ENCODE measurements at places on chromosomes 3 and 15.

GRCh38 chr15:61053401-61053965 is 175.6 kb downstream of the RORA start:
- no peak for DNase-seq

- no peak for DNase-seq
These were observed 156.4 kb downstream of the TP63 start for GRCh38 chr3:189787632-189788031.

DNA sequence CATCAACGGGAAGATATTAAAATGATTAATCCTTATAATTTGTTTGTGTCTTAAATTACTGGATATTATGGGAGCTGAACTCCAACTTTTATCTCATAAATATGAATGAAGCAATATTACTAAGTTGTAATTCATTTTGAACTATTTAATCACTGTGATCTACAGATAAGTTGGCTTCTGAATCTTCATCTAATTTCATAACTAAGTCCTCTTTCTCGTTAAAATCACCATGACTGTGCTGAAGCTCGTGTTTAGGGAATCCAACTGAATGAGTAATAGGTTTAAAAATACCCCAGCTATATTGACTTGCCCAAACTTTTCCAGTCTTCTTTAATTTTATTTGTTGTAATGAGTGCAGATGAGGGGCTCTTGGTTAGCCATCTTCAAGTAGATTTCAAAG is 14.1 kb downstream of the MDFIC2 start:
- DNase-seq, result no peak

DNA sequence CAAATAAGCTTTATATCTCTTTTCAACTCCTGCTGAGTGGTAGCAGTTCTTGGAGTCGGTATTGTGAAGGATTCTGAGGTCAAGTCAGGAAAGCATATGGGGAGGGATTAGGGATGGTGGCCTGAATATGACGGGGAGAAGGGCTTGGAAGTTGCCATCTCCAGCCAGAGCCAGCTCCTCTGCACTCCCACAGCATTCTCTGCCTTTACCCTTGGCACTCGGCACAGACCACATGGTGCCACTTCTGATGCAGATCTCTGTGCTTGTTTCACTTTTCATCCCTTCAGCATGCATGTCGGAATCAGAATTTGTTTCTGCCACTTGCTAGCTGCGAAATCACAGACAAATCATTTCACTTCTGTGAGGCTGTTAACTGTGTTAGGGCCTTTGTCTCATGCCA is 52.5 kb downstream of the RAB11A start:
- no peak for DNase-seq

DNA sequence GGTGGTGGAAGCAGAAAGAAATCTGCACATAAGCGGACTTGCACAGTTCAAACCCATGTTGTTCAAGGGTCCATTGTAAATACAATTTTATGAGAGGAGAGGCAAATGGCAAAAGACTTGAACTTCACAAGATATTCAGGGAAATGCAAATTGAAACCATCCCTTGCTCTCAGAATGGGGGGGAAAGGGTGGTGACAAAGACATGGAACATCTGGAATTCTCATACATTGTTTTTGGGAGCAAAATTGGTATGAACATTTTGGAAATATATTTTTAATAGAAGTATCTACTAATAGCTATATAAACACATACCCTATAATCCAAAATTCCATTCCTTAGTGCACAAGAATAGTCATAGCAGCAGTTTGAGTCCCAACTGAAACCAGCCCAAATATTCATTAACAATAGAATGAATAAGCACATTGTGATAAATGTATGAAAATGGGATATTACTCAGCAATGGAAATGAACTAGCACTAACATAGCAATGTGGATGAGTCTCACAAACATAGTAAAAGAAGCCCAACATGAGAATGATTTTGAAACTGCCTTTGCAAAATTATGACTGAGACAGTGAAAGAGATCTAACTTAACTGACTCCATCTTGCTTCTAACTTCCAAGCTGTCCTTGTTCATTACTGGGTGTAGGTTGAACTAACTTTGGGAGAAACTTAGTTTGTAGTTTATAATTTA is 77.2 kb downstream of the CD200R1L start:
- DNase-seq, result no peak

GRCh38 chr3:126414961-126415660 is 20.4 kb downstream of the CFAP100 start:
- no peak for DNase-seq

DNA sequence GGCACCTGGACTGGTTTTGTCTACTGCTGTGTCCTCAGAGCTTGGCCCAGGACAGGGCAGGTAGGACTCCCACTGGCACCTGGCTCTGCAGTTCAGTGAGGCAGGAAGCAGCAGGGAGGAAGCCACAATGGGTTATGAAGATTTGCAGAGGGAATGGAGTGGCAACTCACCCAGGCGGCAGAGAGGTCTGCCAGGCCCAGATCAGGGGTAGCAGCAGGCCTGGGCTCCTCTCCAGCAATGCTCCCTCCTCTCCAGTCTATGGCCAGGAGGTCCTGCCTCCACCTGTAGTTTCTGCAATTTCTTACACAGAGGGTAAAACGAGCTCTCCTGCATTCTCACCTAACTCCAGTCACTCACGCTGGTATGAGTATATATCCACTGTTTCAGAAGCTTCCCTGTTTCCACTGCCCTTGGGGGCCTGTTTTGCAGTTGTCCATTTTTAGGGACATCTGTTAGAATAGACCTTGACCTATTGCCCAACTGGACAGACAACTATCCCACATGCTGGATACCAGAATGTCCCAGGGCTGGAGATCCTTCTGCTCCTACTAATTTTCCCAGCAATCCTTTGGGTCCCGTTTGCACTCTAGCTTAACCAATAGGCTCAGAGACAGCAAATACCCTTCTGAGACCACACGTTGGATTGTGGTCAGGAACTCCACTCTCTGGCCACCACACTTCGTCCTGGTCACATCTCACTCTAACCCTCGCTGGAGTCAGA is 35.2 kb downstream of the HMCES start:
- DNase-seq, result no peak

DNA sequence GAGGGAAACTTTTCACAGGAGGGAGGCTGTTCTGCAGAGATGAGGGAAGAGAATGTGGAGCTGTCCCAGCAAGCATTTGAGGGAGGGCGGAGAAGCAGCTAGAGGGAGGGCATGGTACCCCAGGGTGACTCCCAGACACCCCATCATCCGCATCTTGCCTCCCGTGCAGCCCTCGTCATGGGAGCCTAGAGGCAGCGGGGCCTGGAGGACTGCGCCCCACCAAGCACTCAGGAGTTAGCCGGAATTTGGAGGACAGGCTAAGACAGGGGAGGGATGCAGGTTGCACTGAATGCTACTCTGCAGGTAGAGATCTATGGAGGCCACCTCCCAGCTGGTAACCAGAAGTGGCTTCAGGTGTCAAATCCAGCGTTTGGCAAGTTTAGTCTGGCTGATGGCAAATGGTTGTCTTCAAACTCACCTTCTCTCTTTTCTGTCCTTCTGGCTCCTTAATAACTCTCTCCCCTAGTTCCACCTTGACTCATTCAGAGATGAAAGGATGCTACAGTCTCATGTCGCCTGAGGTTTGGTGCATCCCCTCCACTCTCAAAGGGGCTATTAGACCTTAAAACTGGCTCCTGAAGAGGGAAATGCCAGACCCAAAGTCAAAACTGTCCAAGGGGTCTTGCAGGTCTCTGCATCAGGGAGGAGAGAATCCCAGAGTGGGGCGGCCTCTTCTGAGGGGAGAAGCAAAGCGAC is 155.9 kb upstream of the TLE3 start:
- no peak for DNase-seq

DNA sequence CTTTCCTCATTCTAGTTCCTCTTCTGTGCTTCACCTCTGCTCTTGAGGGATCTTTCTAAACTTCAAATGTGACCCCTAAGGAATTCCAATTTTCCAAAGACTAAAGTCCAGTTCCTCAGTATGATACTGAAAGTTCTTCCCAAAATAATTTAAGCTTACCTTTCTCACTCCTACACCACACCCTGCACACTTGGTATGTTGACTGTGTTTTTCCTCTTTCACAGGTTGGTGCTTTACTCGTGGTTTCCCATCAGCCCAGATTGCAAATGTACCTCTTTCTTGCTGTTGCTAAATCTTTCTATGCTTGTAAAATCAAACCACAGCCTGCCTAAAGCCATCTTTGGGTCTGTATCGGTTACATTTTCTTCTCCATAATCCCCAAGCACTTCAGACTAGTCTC is 30.5 kb upstream of the CLDN16 start:
- no peak for DNase-seq

Data from stimulated activated CD8-positive, alpha-beta memory T cell treated with anti-CD3 and anti-CD28 coated beads, Interleukin-2, amount 100 ng/mL, for 48 hours (primary cell).